ENCODE measurements at places on chromosomes 5 and 9.

DNA sequence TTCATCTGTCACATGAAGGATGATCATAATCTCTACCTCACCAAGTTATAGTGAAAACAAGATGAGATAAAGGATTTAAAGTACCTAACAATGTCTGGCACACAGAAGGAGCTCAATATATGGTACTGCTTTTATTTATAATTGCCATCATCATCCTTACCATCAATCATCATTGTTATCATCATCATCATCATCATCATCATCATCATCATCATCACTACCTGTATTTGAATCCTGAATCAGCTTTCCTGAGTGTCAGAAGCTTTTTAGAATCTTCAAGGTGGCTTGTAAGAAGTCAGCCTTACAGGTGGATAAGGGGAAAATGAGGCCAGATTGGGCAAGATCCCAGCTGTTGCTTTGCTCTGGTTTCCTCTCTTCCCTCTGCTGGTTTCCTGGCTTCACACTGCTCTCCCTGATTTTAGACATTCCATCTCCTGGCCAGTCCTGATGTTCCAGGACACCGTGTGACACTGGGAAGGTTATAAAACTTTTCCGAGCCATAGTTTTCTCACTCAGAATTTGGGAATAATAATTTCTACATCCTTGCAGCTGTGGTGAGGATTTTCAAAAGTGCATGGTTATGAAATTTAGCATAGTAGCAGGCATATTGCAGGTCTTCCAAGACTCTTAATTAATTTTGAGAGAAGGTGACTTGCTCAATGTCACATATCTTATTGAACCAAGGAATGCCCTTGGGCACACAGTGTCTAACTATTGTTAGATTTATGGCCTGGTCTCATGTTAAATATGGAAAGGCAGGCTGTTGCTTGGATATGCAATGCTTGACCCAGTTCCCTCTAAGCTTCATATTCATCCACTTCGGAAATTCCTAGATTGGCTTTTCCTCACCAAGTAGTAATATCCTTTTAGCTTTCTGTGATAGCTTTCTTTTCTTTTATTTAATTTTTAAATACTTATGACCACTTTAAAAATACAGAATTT lies 160.7 kb downstream of the TMEM38B start:
- DNase-seq = no peak

DNA sequence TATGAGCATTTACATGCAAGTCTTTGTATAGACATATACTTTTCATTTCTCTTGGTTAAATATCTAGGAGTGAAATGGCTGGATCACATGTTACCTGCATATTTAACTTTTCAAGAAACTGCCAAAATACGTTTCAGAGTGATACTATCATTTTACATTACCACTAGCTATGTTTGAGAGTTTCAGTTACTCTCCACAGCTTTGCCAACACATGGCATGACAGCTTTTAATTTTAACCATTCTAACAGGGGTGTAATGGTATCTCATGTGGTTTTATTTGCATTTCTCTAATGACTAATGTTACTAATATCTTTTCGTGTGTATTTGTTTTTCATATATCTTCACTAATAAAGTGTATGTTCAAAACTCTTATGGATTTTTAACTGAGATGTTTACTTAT lies 99.8 kb downstream of the DTWD2 start:
- no peak for DNase-seq

DNA sequence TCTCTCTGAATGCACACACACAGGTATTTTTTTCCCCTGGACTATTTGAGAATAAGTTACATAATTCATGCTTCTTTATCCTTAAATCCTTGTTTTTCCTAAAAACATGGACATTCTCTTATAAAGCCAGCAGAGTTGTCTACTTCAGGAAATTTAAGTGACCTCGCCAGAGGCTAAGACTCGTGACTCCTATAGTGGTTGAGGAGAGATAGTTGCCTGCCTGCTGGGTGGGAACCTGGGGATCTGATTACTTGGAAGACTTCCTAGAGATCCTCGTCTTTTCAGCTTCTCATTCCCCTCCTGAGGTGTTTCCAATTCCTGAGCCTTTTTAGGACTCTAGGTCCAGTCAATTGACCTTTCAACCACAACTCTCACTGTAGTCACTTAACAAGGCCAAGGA lies 5.5 kb downstream of the SLC30A5 start:
- no peak for DNase-seq

- DNase-seq = no peak
These were observed 20.5 kb upstream of the FER start for GRCh38 chr5:108727236-108727650.

DNA sequence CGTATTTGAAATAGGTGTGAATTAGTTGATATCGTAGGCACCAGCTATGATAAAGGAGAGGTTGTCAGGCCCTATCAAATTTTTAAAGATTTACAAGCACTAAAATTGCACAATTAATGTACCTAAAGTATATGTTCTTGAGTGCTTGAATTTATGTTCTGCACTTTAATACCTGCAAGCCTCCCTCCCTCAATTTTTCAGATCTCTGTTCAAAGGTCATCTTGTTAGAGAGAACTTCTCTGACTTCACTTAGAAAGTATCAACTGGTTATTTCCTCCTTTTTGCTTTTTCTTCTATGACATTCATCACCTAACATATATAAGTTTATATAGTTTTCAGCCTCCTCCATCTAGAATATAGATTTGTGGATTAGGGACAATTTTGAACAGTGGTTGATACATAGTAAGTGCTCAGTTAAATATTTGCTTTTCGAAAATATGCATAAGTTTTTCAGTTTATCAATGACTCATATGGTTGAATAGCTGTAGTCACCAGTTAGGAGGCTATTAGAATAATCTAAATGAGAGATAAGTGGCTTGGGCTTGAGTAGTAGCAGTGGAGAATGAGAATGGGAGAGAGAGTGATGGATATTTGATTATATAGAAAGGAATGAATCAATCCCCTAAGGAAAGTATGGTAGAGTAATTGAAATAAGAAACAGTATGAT lies 37.3 kb downstream of the LOX start:
- DNase-seq = no peak

DNA sequence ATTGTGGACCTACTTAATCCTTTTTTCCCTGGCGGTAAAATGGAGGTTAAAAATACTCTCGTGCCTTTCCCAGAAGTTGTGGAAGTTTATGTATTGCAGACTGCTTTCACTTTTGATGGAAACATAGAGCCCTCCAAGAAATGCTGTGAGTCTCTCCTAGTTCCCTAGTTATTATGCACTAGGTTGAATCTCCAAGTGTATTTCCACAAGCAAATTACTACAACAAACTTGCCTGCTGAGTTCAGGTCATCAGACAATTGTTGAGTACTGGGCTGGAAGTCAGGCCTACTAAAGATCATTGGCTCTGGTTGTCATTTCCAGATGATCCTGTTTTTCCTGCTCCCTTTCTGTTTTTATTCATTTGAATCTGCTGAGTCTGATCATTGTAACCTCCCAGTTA lies 104.1 kb downstream of the CD180 start:
- DNase-seq = no peak

DNA sequence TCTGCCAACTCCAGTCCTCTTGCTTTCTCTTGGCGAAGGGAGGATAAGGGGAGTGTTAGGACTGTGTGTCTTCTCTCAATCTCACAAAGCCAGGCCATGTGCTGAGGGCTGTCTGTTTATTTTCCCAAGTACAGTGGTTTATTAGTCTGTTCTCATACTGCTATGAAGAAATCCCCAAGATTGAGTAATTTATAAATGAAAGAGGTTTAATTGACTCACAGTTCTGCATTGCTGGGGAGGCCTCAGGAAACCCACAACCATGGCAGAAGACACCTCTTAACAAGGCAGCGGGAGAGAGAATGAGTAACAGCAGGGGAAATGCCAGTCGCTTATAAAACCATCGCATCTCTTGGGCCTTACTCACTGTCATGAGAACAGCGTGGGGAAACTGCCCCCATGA lies 36.2 kb upstream of the CKS2 start:
- no peak for DNase-seq

DNA sequence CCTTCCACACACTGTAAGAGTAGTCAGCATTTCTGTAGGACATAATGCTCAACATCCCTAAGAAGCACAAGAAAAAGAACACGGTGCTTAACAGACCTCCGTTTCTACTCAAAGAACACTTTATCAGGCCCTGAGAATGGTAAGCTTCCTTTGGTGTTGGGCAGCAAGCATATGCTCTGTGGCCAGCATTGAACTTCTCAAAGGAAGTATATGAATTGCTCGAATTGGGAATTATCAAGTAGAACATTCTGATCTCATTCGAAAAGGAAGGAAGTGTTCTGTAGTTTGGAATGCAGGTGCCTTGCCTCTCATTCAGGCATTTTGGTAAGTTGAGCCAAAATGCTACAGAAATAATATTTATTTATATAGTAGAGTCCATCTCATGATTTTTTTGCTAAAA lies 61.0 kb downstream of the C5 start:
- no peak for DNase-seq

DNA sequence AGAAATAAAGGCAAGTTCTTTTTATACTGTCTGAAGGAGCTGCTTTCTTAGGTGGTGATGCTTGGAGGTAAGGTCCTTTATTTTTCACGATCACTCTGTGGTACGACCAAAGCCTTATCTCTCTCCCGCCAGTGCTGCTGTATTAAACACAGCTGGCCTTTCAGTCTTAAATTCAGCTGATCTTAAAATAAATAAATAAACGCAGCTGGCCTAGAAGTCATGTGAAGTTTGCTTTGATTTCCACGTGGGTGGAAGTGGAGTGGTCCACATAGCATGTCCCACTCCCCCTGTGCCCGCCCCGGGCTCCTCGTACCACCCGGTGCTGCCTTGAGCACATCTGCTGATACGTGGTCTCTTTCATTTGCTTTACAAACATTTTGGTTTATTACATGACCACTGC lies 260.4 kb downstream of the FANCC start:
- DNase-seq = no peak

DNA sequence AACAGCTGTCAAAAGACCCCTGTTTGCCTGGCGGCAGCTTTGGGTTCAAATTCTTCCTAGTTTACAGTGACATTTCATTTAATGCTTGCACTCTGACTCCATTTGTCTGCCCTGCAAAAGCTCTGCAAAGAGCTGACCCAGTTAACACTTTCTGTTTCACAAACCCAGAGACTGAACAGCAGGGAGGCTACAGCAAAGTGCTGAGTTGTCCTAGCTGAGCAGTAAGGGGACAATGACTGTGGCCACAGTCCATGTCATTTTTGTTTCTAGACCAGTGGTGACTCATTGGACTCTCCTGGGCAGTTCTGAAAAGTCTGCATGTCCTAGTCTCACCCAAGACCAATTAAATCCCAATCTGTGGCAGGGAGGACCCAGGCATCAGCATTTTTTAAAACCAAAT lies 994.8 kb upstream of the WWC1 start:
- no peak for DNase-seq

- DNase-seq = no peak
These were observed 409.2 kb downstream of the CSNK1G3 start for GRCh38 chr5:123921193-123921592.

DNA sequence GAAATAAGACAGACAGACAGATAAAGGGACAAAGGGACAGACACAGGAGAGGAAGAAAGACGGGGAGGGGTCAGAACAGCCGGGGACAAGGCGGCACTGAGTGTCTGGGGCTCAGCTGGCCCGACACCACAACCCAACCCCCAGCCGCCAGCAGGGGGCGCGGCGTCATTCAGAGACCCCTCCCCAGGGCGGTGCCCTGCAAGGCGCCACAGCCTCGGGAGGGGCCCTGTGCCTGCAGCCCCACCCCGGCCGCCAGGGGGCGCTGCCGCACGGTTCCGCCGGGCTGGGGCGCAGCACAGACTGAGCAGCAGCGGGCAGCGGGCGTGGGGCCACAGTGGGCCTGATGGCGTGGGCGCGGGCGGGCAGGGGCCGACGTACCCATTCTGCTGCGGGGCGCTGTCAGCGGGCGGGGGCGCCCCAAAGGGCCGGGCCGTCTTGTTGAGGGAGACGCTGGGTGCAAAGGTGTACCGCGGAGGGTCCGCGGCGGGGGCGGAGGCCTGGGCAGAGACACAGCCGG lies 5.9 kb downstream of the PDLIM7 start:
- no peak for DNase-seq

- no peak for DNase-seq
These were observed 107.7 kb downstream of the OSMR start for GRCh38 chr5:38953426-38954012.

DNA sequence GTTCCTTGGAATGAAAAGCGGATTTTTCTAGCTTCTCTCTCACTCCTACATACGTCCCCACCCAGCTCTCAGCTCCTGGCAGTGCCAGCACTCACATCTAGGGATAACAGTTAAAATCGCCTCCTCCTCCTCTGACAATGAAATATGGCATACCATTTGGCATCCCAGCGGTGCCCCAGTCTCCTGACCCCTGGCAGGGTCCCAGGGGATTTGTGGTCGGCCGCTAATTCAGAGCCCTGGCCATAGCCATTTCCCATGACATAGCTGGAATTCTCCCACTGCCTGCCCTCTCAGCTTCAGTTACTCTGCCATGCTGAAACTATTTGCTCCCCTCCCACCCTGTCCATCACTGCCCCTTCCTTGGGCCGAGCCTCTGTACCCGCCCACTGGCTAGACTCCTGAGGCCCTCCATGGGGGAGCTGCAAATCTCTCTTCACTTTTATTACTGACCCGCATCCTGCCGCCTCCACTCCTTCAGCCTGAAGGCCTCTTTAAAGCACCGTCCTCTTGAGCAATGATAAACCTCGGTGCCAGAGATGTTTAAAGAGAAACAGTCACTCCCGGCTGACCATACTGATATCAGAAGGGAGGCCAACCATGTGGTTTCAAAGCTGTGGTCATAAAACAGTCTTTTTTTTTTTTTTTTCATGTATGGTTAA lies 139.8 kb downstream of the SLIT3 start:
- peak; percentile 95 for DNase-seq

GRCh38 chr9:136805207-136805740 lies 2.5 kb upstream of the RABL6 start:
- DNase-seq = peak; percentile 84

DNA sequence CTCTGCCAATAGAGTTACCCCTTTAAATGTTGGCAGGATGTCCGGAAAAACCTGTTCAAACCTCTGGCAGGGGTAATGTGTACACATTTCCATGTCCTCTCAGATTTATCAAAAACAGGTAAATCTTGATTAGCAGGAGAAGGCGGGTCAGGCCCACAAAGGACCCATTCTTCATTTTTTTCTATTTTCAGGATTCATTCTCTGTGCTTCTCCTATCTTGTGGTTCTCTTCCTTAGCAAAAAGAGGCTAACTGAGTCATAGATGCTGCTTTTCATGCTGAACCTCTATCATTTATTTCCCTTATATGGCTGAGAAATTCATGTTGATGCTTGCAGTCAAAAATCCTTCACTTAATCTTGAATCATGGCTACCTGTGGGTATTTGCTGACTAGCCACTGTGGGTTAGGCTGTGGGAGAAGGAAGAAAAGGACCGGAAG lies 112.7 kb upstream of the IQGAP2 start:
- no peak for DNase-seq

- no peak for DNase-seq
These were observed 98.7 kb downstream of the TLE1 start for GRCh38 chr9:81590688-81591087.
